ENCODE measurements at places on chromosomes 11 and 22.

GRCh38 chr11:131136486-131136885 lies 220.2 kb upstream of the SNX19 start:
- DNase-seq = no peak

- DNase-seq = peak; percentile 91
Observed at GRCh38 chr11:121467965-121468364, 15.2 kb upstream of the SORL1-AS1 start.

- DNase-seq = no peak
Observed at GRCh38 chr11:34754171-34754823, 133.4 kb downstream of the EHF start.

- DNase-seq = no peak
Observed at GRCh38 chr11:78061921-78062311, 1.7 kb upstream of the THRSP start.

DNA sequence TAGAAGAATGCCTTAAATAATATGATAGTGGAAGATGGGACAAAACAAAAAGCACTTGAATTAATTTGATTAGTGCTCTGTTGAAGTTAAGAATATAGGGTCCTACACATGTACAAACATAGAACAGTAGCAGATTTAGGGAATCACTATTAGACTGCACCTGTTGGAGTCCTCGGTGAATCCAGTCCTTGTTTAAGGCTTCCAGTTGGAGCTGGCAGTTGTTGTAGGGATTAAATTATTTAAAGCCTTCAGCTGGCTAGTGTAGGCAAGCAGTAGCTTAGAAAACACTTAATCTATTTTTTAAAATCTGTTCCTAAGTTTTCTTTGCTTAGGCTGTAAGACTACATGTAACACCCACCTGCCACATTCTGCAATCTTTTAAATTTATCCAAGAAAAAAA lies 24.5 kb upstream of the CSTF3 start:
- no peak for DNase-seq

- DNase-seq = no peak
Observed at GRCh38 chr11:57370251-57370650, 10.7 kb downstream of the PRG3 start.

DNA sequence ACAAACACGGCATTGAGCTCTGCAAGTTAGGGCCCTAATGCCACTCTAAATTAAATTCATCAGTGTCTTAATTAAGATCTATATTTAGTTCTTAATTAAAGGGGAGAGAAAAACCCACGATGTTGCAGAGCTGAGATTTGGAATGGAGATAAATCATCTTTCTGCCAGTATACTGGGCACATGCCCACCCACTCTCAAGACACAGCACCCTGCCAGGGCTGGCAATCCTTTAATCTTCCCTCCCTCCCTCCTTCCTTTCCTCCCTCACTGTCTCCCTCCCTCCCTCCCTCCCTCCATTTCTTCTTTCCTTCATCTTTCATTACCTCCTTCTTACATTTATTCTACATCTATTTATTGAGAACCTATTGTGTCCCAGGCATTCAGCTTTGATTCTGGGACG lies 194.8 kb downstream of the BUD13 start:
- no peak for DNase-seq

DNA sequence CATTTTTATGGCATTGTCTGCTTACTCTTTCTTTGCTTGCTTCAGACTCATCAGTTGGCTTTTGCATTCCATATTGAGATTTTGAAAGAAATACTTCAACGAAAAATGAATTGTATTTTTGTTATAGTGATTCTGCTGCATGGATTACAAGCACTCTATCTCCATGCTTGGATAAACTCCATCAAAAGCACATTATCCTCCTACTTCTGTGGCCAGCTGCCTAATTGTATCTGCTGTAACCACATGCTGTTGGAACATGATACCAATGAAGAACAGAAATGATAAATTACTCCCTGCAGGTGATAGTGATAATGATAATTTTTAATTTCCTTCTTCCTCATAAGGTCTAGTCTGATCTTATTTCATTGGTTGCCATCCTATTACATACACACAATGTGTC lies 100.8 kb downstream of the PRMT3 start:
- no peak for DNase-seq

- DNase-seq = no peak
Observed at GRCh38 chr11:47253660-47254059, 4.1 kb upstream of the NR1H3 start.

- DNase-seq = no peak
Observed at GRCh38 chr11:103842795-103843194, 193.6 kb upstream of the DDI1 start.

GRCh38 chr11:89235976-89236375 lies 58.3 kb downstream of the TYR start:
- no peak for DNase-seq

- DNase-seq = no peak
Observed at GRCh38 chr22:48802576-48802975, 1025.1 kb downstream of the BRD1 start.

GRCh38 chr11:2827792-2828191 lies 57.8 kb downstream of the CDKN1C start:
- no peak for DNase-seq

- no peak for DNase-seq
Observed at GRCh38 chr22:17569971-17570511, 6.7 kb downstream of the SLC25A18 start.

DNA sequence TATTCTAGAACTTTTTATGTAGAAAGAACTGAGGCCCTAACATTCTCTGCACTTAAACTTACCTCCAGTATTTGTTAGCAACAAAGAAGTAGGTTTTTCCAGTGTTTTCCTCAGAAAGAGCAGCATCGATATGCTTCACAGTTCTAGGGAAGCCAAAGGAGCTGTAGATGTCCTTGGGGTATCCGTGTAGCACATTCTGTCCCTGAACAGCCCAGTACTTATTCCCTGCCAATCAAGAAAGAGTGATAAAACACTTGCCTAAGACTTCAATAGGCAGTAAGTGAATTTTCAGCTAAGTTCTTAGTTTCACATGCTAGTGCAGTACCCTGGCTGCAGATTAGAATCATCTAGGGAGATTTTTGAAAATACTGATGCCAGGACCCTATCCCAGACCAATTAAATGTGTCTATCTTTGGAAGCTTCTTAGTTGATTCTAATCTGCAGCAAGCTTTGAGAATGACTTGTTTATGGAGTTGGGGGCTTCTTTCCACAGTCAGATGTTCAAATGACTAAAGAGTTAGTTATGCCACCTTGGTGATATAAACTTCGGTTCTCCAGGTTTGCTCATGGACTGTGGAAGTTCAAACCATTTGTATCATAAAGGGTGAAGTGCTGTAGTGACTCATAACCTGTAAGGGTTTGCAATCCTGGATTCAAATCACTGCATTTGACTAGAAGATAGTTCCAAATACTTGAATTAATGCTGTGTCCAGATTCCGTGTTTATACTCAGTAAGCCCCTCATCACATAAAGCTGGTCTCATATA lies 6.5 kb downstream of the MMP1 start:
- DNase-seq = no peak

- DNase-seq = no peak
Observed at GRCh38 chr11:20584093-20584774, 15.2 kb upstream of the SLC6A5 start.

GRCh38 chr11:113873236-113873626 lies 2.1 kb downstream of the USP28 start:
- no peak for DNase-seq

DNA sequence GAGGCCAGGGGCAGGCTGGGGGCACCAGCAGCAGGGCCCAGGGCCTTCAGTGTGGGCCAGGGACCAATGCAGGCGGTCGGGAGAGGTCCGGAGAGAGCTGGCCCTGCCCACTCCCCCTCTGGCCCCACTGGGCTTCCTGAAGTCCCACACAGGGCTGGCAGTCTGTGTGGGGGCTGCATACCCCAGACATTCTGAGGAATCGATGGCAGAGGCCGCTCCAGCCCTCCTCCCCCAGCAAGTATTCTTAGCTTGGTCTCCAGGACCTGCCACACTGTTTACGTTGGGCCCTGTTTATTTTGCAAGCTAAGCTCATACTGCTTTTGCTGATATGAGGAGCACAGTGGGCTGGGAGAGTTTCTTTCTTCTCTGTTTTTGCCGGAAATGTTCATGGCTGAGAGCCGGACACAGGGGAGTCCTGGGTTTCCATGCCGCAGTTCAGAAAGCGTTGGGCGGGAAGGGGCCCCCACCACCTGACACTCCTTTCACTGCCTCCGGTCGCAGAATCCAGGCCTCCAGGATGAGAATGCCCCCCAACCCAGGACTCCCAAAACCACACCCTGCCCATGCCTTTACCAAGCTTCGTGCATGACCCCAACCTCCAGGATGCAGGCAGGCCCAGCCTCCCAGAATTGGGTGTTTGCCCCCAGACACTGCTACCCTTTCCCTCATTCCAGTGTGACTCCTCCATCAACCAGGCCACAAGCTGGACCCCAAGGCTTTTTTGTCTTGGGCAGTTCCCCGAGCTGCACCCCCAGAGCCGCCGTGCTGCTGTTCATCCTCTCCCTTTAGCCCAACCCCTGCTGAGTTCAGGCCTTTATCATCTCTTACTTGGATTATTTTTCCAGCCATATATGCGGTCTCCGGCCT lies 81.8 kb upstream of the KCNQ1OT1 start:
- DNase-seq = no peak

DNA sequence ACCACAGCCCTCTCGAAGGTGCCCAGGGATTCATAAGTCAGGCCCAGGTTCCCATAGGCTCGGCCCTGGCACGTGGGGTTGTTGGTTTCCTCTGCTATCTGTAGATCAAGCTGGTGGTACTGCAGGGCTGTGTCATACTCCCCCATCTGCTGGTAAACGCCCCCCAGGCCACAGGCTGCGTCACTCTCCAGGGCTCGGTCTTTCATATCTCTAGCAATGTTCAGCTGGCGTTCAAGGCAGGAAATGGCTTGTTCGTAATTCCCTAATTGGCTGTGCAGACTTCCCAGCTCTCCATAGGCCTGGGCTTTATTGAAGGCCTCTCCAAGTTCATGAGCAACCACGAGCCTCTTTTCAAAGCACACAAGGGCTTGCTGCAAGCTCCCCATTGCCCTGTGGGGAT lies 186.4 kb upstream of the PITPNB start:
- no peak for DNase-seq

- peak; percentile 71 for DNase-seq
Observed at GRCh38 chr11:128830290-128831173, 36.6 kb downstream of the KCNJ1 start.

DNA sequence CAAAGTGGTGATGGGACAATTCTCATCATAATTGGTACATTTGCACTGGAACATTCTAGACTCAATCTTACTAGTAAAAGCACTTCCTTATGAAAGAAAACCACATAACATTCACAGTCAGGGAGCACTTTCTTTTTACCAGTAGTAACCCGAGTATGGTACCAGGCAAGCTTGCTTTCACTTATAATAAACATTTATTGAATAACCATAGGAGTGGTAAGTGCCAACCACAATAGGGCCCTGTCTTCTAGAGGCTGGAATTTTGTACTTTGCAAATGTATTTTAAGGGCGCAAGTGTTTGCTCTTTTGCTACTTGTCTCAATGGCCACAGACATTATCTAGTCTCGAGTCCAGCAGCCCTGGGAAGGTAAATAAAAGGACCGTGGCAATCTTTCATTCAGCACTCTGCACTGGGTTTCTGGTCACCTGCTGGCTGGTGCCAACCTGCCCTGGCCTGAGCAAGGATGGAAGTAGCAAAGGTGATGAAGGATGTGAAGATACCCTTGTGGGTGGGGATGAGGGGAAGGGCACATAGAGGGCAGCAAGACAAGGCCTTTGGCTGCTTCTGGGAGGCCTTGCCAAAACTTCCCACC lies 24.2 kb downstream of the C22orf31 start:
- DNase-seq = no peak

GRCh38 chr22:25054943-25055511 lies 102.5 kb downstream of the KIAA1671 start:
- DNase-seq = peak; percentile 76

DNA sequence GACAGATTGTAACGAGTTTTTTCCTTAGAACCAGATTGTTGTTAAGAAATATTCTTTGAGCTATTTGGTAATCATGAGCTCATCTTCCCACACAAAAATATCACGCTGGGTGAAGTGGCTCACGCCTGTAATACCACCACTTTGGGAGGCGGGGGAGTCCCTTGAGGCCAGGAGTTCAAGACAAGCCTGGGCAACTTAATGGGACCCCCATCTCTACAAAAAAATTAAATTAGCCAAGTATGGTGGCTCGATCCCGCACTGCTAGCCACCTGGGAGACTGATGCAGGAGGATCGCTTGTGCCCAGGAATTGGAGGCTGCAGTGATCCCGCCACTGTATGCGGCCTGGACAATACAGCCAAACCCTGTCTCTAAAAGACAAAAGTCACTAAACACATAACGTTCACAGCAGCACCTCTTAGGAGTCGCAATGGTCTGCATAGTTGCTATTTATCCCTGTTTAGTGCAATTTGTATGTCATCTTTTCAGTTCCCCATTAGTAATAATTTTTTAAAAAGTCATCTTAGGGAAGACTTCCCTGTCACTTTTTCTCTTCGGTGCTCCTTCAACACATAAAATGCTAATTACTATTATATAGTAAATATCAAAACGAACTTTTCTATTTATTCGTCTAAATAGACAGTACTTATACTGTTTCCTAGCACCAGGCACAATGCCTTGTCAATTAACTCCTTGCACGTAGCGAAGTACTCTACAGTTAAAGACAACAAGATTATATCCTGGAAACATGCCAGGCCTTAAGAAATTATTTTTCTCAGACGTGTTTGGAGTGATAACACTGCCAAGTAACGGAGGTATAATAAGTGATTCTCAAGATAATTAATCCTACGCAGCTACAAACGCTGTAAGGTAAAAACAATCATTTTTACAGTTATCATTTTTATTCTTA lies 1.1 kb downstream of the ST13 start:
- DNase-seq = peak; percentile 59

GRCh38 chr22:20449819-20450550 lies 12.4 kb upstream of the SCARF2 start:
- DNase-seq = no peak

- no peak for DNase-seq
Observed at GRCh38 chr11:36015799-36016198, 71.9 kb downstream of the LDLRAD3 start.

GRCh38 chr11:78499971-78500370 lies 74.7 kb downstream of the NARS2 start:
- no peak for DNase-seq

- DNase-seq = no peak
Observed at GRCh38 chr22:24330636-24331035, 60.0 kb downstream of the SPECC1L start.

DNA sequence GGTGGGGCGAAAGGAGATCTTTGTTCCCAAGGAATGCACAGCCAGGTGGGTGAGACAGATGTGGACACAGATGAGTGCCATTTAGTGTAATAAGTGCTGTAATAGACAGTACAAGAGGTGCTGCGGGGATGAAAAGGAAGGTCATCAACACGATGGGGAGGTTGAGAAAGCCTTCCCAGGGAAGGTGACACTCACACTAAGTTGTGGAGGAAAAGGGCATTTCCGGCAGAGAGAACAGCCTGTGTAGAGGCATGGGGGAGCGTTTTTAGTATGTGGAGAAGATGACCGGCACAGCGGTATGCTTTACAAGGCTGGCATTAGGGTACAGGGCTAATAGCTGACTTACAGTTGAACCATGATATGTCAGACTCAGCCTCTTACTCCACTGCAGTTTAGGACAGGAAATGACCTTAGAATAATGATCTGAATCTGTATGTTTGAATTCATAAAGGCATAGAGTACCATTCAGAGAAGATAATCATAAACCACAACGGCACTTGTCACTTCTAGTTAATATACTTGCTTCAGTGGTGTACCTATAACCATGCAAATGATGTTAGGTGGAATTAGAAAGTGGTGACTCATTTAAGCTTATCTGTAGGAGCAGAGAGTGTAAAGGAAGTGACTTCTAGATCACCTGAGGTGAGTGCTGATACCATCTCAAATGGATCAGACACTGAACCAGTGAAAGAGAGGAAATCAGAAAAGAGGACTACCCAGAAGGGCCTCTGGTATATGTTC lies 60.6 kb downstream of the FAM83F start:
- peak; percentile 77 for DNase-seq

- DNase-seq = no peak
Observed at GRCh38 chr11:73334384-73335203, 26.5 kb downstream of the ARHGEF17 start.
